Activated CD8-positive, alpha-beta T cell treated with anti-CD3 and anti-CD28 coated beads, Interleukin-2, amount 10 ng/mL, durations not matched to agents 7 days and 5 days (primary cell): ENCODE measurements at places on chromosomes 4 and X.
A peak's percentile ranks its signal among the peaks of the same experiment; 100 is the strongest.

DNA sequence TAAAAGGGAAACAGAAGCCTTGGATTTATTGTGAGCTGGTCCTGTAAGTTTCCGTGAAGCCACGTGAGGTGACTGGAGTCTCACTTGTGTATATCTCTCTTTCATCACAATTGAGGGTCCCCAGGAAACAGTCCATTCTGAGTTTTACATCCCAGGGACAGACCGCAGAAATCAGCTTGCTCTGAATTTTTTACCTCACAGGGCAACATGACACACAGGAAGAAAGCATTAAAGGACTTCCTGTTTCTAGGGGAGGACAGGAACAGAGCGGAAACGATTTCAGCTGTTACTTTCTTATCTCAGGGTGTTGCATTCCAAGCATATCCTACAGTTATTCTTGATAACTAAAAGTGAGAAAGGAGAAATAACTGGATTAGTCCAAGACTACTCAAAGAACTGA, 553.5 kb downstream of the TRAM1L1 start:
- DNase-seq = no peak

DNA sequence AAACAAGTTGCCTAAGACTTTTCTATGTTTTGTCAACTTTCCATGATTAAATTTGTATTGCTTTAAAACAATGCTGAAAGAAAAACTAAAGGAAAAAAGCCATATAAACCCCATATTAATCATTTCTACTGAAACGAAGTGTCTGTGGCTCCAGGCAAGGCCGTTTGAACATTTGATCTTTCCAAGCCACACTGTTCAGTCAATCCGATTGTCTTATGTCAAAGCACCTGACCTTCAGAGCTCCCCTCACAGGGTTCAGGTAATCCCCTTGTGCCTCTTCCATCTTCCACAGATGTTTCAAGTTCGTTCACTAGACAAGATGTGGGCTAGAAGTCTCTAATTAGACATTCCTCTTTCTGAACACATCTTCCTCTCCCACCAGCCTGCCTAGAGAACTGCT, 177.1 kb upstream of the NUDT10 start:
- no peak for DNase-seq

DNA sequence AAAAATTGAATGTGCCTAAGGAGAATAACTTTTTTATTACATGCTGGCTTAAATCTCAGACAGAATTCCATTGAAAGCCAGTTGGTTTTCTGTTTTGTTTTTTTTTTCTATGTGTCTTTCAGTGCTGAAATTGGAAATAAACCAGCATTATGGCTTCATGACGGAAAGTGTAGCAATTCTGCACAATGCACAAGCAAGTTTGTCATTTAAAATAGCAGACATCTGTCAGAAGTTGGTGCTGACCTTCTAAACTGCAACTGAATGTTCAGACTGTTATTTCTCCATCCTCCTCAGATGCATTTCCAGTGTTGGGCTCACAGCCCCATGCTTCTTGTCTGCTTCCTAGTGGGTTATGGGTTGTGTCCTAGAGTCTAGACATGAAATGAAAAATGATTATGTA, 107.2 kb upstream of the LIMCH1 start:
- no peak for DNase-seq

GRCh38 chrX:133923113-133923512, 62.3 kb downstream of the GPC3 start:
- DNase-seq = peak; percentile 33

DNA sequence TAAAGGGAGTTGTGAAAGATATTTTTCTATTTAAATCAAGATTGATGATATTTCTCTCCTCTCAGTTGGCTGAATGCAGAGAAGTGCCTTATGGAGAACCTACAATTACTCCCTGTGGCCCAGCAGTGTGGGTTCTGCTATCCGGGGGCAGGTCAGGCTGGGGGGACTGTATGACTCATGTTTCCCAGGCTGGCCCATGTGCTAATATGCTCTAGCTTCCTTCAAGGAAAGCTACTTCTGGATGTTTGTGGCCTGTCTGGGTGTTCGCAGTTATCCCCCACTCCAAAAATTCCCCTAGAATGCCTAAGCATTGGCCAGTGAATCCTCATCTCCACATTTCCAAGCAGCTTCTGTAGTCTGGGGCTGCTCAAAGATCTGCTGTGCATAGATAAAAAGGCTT, 58.9 kb upstream of the SPP1 start:
- DNase-seq = no peak

GRCh38 chr4:159266981-159267868, 164.3 kb downstream of the RAPGEF2 start:
- no peak for DNase-seq

DNA sequence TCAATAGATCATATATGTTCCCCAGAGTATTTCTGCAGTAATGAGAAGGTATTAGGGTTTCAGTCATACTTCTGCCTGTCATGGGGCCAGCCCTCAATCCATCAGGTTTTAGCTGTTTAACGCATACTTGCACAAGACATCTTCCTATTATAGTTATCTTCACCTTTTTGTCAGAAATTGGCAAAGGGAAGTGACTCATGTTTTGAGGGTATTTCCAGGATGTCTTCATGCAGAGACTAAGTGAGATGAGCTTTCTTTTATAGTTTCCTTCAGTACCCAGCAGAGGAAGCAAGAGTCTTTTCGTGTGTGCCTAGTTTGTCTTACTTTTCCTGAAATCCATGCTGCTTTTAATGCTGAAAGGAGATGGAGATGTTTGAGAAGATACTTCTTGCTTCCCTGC, 9.5 kb downstream of the CSTF2 start:
- no peak for DNase-seq

DNA sequence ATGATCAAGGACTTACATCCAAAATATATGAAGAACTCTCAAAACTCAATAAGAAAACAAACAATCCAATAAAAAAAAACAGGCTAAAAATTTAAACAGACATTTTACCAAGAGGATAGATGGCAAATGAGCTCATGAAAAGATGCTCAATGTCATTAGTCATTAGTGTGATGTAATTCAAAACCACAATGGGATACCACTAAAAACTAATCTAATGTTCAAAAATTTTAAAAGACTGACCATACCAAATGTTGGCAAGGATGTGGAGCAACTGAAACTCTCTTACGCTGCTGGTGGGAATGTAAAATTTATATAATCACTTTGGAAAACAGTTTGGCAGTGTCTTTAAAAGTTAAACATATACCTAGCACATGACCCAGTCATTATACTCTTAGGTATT, 43.7 kb downstream of the RPS6KA6 start:
- no peak for DNase-seq

- no peak for DNase-seq
Measured at GRCh38 chrX:149152941-149153340, 352.2 kb downstream of the IDS start.

- no peak for DNase-seq
Measured at GRCh38 chrX:110743679-110744340, 51.8 kb downstream of the CHRDL1 start.

GRCh38 chrX:123728016-123728415, 4.8 kb downstream of the THOC2 start:
- DNase-seq = no peak

- no peak for DNase-seq
Measured at GRCh38 chr4:6747294-6748051, 31.5 kb downstream of the BLOC1S4 start.

DNA sequence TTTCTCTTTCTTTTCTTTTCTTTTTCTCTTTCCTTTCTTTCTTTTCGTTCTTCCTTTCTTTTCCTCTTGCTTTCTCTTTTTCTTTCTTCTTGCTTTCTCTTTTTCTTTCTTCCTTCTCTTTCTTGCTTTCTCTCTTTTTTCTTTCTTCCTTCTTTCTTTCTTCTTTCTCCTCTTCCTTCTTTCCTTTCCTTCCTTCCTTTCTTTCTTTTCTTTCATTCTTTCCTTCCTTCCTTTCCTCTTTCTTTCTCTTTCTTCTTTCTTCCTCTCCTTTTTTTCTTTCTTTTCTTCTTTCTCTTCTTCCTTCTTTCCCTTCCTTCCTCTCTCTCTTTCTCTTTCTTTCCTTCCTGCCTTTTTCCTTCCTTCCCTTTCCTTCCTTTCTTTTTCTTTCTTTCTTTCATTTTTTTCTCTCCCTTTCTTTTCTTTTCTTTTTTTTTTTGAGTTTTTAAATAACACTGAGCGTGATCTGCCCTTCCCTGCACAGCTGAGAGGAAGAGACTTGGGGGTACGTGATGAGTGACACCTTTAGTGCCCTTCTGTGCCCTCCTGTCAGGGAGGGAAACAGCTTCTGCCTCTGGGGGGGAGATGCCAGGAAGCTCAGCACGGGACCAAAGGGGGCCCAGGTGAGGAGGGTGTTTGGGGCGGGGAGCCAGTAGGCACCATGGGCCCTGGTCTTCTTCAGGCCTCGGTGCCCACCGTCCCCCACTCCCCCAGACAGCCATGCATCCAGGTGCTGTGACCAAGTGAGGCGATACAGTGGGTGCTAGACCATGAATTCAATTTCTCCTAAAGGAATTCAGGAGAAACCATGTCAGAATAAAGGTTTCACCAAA, 36.6 kb upstream of the CDKN2AIP start:
- DNase-seq = no peak

DNA sequence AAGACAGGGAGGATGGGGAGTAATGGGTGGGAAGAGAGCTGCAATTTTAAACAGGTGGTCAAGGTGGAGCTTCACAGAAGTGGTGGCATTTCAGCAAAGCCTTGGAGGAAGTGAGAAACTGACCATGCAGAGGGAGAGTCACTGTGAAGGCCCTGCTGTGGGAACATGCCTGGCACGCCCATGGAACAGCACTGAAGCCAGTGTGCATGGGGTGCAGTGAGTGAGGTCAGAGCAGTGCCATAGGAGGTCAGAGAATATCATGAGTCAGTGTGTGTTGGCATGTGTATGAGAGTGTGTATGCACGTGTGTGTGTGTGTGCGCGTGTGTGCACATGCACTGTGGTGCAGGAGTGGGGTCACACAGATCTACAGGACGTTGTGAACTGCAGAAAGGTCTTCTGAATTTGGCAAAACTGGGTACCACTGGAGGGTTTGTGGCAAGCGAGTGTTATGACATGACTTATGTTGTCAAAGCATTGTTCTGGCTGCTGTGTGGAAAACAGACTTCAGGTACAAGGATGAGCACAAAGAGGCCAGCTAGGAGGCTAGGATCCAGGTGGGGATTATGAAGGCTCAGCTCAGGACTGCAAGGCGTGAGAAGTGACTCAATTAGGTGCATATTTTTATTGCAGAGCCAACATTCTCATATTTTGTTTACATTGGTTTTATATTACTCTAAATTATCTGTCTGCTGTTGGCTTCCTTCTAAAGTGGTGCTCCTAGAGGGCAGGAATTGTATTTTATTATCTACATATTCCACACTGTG, 34.0 kb downstream of the ZNF827 start:
- no peak for DNase-seq

DNA sequence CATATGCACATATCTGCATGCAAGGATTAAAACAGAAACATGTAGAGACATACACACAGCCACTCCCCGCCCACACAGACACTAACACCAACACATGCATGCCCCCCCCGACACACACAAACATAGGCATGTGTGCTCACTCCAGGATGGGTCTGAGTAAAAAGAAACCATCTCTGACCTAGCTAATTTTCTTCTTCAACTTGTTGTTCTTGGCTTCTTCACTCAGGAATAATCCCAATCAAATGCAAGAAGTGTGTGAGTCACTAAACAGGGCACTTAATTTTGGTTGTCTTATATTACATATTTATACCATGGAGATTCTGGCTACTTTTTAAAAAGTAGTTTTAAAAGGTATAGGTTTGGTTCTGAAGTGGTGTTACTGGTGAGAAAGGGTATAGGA, 28.3 kb downstream of the ENOX2 start:
- DNase-seq = no peak

DNA sequence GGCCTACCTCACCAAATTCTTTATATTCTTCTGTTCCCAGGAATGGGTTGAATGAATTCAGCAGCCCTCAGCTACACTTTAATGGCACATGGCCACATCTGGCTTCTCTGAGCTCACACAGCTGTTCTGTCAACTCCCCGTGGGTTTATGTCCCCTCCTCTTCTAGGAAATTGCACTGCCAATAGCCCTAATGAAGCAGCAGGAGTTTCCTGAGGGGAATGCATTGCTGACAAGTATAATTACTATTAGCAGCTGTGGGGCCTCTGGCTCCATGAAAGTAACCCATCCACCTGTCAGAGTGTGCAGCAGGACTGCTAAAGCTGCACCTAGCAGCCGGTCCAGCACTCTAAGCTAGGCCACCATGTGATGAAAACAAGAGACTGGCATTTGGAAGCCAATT, 50.3 kb downstream of the FTHL17 start:
- no peak for DNase-seq

GRCh38 chr4:123990310-123990870, 593.8 kb downstream of the SPRY1 start:
- no peak for DNase-seq

DNA sequence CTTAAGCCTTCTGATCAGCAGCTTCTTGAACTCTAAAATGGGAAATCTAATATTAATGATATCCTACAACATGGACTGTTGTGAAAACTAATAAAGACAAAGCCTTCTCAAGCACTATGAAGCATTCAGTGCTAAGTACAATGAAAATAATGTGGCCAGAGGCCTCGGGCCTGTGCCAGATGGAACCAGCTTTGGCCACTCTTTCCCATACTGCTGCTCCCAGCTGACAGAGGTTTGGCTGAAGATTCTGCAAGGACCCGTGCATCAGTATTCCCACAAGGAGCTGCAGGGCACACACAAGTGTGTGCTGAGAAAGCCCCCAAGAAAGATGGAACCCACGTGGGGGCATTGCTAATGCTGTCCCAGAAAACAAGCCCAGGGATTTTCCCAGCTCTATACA, 60.5 kb upstream of the RPL34 start:
- DNase-seq = no peak

GRCh38 chr4:830601-831482, 4.9 kb upstream of the CPLX1 start:
- no peak for DNase-seq

GRCh38 chr4:6775746-6776145, 6.8 kb upstream of the KIAA0232 start:
- no peak for DNase-seq

DNA sequence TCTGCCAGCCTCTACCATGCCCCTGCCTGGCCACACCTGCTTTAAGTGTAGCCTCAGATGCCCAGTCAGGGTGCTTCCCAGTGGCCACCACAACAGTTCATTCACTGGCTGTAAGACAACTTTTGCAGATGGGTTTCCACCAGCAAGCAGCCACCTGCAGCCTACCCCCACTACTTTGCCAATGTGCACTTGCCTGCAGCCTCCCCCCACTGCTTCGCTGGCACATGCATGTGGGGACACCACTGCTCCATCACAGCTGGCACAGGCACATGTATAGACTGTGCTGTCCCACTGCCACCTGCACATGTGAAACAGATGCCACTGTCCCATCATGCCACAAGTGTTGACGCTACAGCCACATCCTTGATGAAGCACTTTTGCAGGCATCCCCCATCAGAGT, 723.9 kb downstream of the SH3BGRL start:
- DNase-seq = no peak
